ENCODE measurements at places on chromosomes 5 and 9. TPM values are rescaled to one million over a fixed set of nuclear protein-coding genes. Genes with fewer than 3 reads are reported as not detected.

ADAMTSL2 gene
- not detected for total RNA-seq

APBB3 gene
- 15.1 TPM for total RNA-seq

TMEM161B gene
- 34.1 TPM for total RNA-seq

GOLPH3 gene
- 115 TPM for total RNA-seq

GRCh38 chr5:88661806-88662207 is 221.2 kb downstream of the MEF2C start:
- H3K4me3 ChIP-seq, result peak overlapping the region; percentile 93
- no peak for DNase-seq
- H3K27me3 ChIP-seq, result no peaks in the 10 kb centered on the region
- H3K27ac ChIP-seq, result peak overlapping the region; percentile 77
- H3K4me1 ChIP-seq, result peaks cover 10% of the 10 kb centered on the region
- H3K36me3 ChIP-seq, result peaks cover 16% of the 10 kb centered on the region

- H3K27me3 ChIP-seq, result peaks cover 4% of the 10 kb centered on the region
- H3K27ac ChIP-seq, result no peak overlapping the region
- H3K4me1 ChIP-seq, result no peaks in the 10 kb centered on the region
- no peak overlapping the region for H3K4me3 ChIP-seq
- DNase-seq, result no peak
These were observed 53.7 kb upstream of the PIP5K1B start for GRCh38 chr9:68651280-68651893.

DNA sequence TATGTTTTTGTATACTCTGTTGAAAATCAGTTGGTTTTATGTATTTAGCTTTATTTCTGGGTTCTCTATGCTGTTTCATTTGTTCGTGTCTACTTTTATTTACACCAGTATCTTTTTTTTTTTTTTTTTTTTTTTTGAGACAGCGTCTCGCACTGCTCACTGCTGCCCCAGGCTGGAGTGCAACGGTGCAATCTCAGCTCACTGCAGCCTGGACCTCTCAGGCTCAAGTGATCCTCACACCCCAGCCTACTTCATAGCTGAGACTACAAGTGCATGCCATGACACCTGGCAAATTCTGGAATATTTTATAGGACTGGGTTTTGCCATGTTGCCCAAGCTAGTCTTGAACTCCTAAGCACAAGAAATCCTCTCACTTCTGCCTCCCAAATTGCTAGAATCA is 869.4 kb upstream of the CDH6 start:
- no peak for DNase-seq
- no peak overlapping the region for H3K4me3 ChIP-seq
- H3K4me1 ChIP-seq, result no peaks in the 10 kb centered on the region
- no peaks in the 10 kb centered on the region for H3K36me3 ChIP-seq
- no peaks in the 10 kb centered on the region for H3K27me3 ChIP-seq

DNA sequence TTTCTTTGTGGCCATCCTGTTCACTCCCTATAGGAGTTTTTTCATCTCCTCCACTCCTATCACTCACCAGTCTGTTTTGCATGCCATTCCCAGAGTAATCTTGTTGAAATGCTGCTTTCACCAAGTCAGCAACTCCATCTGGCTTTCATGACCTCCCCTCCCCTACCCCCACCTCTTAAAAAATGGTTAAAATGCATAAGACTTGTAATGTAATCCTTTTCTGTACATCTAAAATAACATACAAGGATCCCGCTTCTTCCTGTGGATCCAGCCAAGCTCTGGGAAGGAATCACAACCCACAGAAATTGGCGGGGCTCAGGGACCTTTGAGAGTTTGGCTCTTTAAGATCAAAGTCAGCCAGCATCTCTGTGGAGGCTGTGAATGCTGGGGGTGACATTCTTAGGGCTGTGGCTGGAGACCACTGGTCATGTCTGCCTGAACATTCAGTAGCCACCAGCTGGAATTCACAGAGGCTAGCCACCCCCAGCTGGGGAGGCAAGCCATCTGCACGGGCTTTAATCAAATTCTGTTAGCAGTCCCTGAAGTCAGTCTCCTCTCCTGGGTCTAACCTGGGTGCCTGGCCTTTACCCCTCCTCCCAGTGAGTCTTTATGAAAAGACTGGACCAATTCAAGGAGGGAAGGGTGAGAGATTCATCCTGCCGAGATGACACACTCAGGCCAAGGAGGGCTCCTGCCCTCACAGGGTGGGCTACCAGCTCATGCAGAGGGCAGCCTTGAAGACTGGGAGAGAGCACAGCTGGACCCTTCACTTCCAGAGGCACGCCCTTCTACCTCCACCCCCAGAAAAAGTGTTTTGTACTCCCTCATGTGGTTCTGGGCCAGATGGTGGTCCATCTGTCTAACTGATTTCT is 132.9 kb downstream of the LIFR start:
- H3K27me3 ChIP-seq, result peaks cover 69% of the 10 kb centered on the region
- no peaks in the 10 kb centered on the region for H3K36me3 ChIP-seq

GRCh38 chr5:90949469-90950358 is 391.1 kb downstream of the ADGRV1 start:
- peaks cover 21% of the 10 kb centered on the region for H3K4me1 ChIP-seq
- H3K27me3 ChIP-seq, result no peaks in the 10 kb centered on the region
- no peak overlapping the region for H3K27ac ChIP-seq
- H3K4me3 ChIP-seq, result no peak overlapping the region

DNA sequence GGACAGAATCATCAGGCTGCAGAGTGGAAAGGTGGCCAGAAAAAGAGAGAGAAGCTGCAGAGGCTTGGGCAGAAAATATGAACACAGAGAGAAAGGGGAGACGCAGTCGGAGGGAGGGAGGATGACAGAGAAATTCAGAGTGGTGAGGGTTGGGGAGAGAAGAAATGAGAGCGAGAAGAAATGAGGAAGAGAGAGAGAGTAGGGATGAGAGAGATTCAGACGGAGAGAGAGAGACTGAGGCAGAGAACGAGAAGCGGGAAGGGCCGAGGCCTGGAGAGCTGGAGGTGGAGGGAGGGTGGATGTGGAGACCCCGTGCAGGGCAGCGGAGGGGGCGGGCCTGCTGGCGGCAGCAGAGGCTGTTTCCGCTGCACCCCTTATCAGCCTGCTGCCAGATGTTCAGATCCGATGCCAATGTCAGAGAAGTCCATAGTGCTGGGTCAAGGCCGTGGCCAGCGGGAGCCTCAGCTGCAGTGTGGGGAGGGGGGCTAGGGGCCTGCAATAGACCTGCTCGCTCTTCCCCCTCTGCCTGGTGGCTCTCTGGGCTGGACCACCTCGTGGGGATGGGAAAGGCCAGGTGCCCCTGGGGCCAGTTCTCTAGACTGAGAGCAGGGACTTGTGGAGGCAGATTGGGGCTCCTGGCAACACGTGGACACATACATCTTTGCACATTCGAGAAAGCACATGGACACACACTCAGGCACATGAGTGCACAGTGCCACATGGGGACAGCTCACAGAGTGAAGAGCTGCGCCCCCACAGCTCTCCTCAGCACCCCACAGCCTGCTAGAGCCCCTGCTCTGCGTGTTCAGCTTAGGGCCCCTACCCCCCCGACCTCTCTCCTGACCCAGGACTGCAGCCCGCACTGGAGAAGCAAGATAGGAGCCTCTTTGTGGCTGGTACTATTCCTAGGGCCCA is 4.9 kb upstream of the NR5A1 start:
- no peak overlapping the region for H3K27ac ChIP-seq
- peaks cover 10% of the 10 kb centered on the region for H3K4me1 ChIP-seq
- H3K4me3 ChIP-seq, result no peak overlapping the region
- H3K27me3 ChIP-seq, result peaks cover under 1% of the 10 kb centered on the region
- no peaks in the 10 kb centered on the region for H3K36me3 ChIP-seq

- peaks cover 48% of the 10 kb centered on the region for H3K4me1 ChIP-seq
- H3K27ac ChIP-seq, result peak overlapping the region; percentile 69
- H3K4me3 ChIP-seq, result peak overlapping the region; percentile 24
- no peaks in the 10 kb centered on the region for H3K27me3 ChIP-seq
- DNase-seq, result no peak
- H3K36me3 ChIP-seq, result peaks cover 14% of the 10 kb centered on the region
These were observed 70.8 kb upstream of the CHD1 start for GRCh38 chr5:98999631-99000030.

GRCh38 chr9:137218754-137219271 is 3.2 kb downstream of the RNF208 start:
- peaks cover 48% of the 10 kb centered on the region for H3K36me3 ChIP-seq
- peak; percentile 70 for DNase-seq
- H3K4me1 ChIP-seq, result no peaks in the 10 kb centered on the region
- H3K27ac ChIP-seq, result peak overlapping the region; percentile 63
